ENCODE measurements at places on chromosomes 2 and 18.

DNA sequence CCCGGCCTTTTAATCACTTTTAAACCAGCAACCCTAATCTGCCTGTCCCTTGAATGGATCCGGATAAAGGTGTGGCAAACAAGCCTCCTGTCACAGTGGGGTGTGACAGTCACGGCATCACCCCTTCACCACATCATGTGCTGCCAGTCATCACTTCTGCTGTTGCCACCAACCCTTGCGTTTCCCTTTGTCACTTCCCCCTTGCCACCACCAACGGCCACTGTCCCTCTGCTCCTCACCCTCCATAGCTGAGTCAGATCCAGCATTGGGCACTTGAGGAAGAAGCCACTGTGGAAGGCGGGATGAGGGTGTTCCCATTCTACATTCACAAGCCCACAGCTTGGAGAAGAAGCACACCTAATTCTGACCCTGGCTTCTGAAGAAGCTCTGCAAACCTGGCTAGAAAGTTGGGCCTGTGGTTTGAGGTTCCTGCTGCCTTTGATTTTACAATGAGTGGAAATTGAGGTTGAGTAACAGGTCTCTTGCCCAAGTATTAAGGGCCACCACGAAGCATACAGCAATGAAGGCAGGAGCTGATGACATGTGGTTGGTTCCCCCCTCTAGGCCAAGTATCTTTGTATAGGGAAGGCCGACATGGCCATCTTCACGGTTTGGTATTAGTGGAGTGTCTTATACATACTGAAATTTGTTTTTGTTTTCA lies 22.9 kb upstream of the DARS1 start:
- peak; percentile 67 for DNase-seq

- no peak for DNase-seq
Measured at GRCh38 chr2:43898838-43899346, 60.1 kb downstream of the ABCG8 start.

DNA sequence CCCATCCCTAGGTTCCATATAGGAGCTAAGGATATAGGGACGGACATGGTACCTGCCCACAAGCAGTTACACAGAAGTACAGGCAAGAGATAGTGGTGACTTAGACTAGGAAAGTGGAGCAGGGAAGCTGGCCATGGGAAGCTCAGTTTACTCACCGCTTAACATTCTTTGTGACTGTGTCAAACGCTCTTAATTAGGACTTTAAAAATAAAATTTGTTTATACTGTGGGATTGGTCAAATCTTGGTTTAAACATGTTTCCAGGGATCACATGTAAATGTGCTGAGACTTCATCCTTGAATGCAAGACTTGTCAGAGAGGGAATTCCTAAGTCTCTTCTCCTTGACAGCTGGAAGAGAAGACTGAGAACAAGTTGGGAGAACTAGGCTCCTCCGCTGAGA lies 107.3 kb downstream of the MTCL1 start:
- no peak for DNase-seq

DNA sequence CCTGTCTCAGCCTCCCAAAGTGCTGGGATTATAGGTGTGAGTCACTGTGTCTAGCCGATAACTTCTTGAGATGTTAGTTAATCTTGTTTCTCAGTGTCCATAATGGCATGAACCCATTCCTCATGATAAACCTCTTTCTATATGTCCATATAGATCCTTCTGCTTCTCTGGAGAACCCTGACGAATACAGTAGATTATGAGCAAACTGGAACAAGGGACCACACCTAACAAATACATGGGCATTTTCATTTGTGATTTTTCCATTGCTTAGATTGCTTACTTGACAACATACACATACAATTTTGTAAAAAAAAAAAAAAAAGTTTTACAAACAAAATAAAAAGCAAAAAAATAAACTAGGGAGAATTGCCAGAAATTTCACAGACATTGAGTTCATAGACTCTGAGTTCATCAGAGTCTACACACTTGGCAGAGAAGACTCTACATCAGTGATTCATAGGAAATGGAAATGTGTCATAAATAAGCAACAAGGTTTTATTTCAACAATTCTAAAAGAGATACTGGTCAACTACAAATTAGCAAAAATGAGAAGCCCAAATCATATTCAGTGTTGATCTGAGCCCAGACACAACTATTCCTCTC lies 96.7 kb downstream of the GALR1 start:
- no peak for DNase-seq

DNA sequence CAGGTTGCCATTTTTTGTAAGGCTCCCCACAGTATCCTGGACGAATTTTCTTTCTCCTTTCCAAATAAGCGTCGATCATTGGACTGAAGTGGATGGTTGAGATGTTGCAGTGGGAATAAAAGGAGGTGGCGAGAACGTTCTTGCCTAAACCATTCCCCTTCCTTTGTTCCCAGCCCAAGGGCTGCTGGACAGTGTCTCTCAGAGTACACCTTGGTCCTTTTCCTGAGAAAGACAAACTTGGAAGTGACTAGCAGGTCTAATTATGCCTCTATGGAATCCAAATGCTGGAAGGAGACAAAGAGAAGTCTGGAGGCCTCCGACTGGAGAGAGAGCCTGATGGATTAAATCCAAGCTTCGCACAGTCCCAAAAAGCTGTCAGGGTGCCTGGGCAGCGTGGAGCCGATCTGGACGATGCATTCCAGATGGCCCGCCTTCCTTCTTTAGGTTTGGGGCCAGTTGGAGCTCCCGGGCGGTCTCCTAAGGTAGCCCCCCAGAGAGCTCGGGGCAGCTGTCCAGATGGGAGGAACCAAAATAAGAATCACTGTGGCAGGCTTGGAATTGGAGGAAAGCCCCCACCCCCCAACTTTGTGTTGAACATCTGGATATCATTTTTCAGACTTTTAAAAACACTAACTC lies 186.8 kb downstream of the TMEM247 start:
- no peak for DNase-seq

GRCh38 chr18:3596637-3597384 lies 146.8 kb downstream of the TGIF1 start:
- DNase-seq = no peak

- no peak for DNase-seq
Measured at GRCh38 chr2:229779650-229780049, 65.3 kb upstream of the DNER start.

- no peak for DNase-seq
Measured at GRCh38 chr2:219636144-219636915, 8.9 kb downstream of the SLC4A3 start.

DNA sequence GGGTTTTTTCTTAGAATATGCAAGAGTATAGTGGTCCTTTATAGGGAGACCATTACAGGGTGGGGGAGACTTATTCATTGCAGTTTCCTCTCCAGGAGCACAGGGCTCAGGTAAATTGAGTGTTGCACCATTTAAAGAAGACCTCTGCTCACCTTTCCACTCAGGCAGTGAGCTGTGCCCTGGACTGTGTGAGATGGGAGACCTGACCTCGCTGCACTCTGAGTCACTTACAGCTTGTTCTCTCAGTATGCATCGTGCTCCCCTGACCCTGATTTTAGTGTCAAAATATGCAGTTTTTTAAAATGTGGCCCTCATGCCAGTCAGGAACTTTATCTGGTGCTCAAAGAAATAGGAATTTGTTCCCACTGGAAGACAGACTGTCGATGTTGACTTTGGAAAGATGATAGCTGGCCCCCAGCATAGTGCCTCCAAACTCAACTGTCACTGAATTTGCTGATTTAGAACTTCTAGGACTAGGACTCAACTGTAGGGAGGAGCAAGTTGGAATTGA lies 146.7 kb upstream of the EPAS1 start:
- no peak for DNase-seq

DNA sequence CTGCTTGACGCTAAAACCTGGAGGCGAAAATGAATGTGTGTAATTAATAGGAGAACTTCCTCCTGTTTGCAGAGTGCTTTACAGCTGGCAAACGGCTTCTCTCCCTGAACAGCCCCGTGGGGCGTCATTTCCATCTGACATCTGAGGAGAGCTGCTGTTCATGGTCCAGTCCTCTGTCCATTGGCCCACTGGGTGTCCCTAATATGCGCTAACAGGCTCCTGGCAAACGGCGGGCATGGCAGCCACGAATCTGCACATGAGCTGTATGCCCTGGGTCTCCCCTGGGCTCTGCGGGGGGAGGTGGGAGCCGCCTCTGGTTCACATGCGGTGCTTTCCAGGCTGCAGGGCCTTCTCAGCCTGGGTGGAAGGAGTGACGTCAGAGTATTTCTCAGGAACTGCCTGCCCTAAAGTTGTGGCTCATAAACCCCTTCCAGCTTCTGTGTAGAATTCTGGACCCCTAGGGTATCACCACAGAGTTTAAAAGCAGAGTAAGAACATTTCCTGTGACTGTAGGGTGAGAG lies 73.2 kb downstream of the LRRFIP1 start:
- DNase-seq = peak; percentile 46

- no peak for DNase-seq
Measured at GRCh38 chr2:179255129-179255528, 9.5 kb downstream of the SESTD1 start.

- DNase-seq = no peak
Measured at GRCh38 chr2:233264667-233265066, 13.2 kb downstream of the ATG16L1 start.

DNA sequence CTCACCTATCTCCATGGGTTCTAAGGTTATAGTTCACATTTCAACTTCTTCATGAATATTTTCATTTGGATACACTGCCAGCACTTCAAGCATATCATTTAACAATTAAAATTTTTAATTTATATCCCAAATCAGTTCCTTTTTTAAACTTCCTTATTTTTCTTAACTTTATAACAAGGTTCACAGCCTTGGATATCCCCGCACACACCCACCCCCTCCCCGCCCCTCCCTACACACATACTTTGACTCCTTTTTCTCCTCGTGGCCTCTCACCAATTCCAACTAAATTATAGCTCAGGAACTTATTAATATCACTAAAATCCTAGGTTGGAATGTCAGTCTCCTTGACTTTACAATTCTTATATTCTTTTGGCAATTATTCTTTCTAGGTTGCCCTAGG lies 163.6 kb upstream of the SETBP1 start:
- no peak for DNase-seq

DNA sequence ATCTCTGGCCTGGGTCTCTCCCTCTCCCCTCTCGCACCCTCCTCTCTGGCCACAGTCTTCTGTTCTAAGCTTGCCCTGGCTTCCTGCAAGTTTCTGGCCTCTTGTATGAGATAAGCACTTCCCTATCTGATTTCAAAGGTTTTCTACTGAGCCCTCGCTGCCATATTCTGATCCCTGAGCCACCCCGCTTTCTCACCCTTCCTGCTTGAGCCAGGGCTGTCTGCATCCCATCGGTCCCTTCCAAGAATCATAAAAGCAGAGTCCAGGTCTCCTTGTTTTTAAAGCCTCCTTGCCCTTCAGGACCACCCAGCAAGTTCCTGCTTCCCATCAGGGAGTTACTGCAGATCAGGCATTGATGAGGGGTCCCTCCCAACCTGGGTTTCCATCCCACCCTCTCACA lies 110.2 kb downstream of the PRKCE start:
- DNase-seq = no peak

- no peak for DNase-seq
Measured at GRCh38 chr2:181485638-181485946, 28.4 kb downstream of the ITGA4 start.

GRCh38 chr18:27894746-27895145 lies 282.2 kb downstream of the CDH2 start:
- DNase-seq = no peak

- no peak for DNase-seq
Measured at GRCh38 chr2:3099145-3099859, 278.3 kb downstream of the EIPR1 start.

DNA sequence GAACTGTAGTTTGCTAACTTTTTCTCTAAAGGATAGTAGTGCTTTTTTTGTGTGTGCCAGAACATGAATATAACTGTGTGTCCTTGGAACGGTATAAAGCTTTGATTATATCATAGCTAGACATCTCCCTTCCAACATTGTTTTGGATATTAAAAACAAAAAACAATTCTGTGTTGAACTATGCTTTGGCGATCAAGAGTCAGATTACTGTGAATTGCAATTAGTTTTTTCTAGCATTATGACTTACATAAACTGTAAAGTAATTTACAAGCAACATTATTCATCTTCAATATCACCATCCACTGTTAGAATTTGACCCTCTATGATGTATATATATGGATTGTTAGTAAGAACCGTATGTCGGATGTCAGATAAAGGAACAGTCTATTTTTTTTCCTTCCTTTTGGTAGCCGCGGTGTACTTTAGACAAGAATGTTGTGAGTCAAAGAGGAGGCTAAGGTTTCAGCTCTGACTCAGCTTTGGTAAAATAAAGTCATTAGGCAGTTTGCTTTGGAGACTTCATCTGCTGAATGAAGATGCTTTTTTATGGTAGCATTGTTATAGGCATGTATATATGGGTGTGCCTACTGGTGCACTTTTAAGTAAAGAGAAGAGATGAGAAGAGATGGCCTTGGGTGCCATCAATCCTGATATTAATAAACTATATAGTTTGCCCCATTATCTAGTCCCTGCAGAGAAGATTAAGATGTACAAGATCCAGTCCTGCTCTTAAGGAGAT lies 76.4 kb downstream of the LTBP1 start:
- DNase-seq = no peak

DNA sequence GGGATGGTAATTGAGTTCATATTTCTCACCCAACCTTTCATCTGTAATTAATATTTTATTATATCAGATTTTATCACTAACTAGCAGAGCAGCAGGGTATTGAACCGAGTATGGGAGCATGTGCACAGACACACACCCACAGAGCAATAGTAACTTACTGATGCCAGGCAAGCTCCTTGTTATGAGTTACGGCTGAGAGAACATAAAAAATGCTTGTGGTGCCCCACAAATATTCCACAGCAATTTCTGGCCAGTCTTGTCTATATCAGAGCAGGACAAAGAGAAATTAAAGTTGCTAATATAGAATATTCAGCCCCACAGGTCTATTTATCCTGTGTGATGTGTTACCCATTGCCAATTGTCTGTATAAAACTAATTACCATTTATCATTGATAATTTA lies 501.8 kb upstream of the RAB12 start:
- DNase-seq = no peak

- DNase-seq = peak; percentile 72
Measured at GRCh38 chr2:85852937-85853498, 35.8 kb downstream of the ST3GAL5 start.

- DNase-seq = no peak
Measured at GRCh38 chr18:45666006-45666405, 50.7 kb downstream of the SLC14A2 start.

DNA sequence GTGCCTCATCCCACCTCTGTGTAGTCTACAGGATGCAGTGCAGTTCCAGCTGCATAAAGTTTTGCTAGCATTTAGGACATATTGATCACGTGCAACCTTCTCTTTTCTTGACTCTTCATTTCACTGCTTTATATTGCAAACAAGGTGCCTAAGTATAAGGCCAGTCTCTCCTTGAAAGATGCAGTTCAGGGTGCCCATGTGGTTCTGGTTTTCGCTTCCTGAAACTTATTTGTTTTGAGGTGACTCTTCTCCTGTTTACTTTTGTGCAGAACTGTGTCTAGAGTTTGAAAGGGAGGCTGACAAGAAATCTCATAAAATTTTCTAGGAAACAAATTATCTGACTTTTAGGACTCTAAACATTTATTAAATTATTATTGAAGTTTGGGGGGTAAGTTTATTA lies 189.9 kb downstream of the UBE2E3 start:
- no peak for DNase-seq

GRCh38 chr18:66640431-66640830 lies 36.5 kb upstream of the CDH19 start:
- no peak for DNase-seq

- peak; percentile 76 for DNase-seq
Measured at GRCh38 chr2:218292048-218293014, at the start of gene TMBIM1. TSS of gene TMBIM1 (minus strand) at chr2:218292503. CDS start at chr2:218282141, 10,362 bp downstream.

GRCh38 chr2:240472078-240472790 lies 36.8 kb downstream of the GPC1 start:
- peak; percentile 2 for DNase-seq

- no peak for DNase-seq
Measured at GRCh38 chr2:24820175-24820513, 26.9 kb downstream of the CENPO start.

- DNase-seq = no peak
Measured at GRCh38 chr2:222058819-222059445, 239.9 kb downstream of the PAX3 start.
